Fibroblast of skin of back (primary cell): ENCODE measurements at places on chromosomes 5 and 9.
A peak's percentile ranks its signal among the peaks of the same experiment; 100 is the strongest.

GRCh38 chr5:36066001-36066539, 612 bp downstream of the UGT3A2 start:
- no peak for DNase-seq

- DNase-seq: peak; percentile 16
These were observed 39.5 kb downstream of the MFAP3 start for GRCh38 chr5:154078272-154078671.

DNA sequence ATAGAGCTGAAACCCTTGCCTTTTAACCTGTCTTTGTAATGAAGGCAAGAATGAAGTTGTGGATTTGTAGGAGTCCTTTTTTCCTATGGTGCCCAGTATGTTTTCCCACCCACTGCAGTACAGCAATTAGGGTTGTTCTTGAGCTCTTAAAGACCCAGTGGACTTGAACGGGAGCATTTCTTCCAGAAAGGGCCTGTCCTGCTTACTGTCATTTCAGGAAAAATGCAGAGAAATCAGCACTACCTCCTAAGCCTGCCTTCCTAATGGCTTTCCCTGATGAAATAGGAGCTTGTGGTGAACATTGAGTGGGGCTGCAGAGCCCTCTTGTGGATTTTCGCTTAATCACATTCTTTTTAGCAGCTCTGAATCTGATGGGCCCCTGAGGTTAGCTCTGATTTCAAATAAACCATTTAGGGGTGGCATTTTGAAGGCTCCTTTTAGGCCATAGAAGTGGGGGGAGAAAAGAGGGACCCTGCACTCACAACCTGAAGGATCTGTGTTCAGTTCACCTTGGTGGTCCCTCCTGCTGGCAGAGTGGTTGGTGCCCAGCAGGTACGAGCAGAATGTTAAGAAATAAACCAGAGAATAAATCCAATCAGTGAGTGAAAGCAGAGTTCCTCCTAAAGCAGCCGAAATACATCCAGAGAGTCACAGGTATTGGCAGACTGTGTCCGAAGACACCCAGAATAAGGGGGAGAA, 188.0 kb upstream of the KLF9 start:
- peak; percentile 82 for DNase-seq

- DNase-seq: no peak
These were observed 37.9 kb upstream of the SH3PXD2B start for GRCh38 chr5:172492097-172492840.

- DNase-seq: peak; percentile 38
These were observed 36.4 kb downstream of the JADE2 start for GRCh38 chr5:134561871-134562296.

GRCh38 chr9:124551472-124552272, 44.5 kb upstream of the NR5A1 start:
- DNase-seq: peak; percentile 68
